ENCODE measurements at places on chromosomes 16 and 17.
A peak's percentile ranks its signal among the peaks of the same experiment; 100 is the strongest.

- no peak for DNase-seq
These were observed 2.5 kb downstream of the CBLN1 start for GRCh38 chr16:49278944-49279725.

DNA sequence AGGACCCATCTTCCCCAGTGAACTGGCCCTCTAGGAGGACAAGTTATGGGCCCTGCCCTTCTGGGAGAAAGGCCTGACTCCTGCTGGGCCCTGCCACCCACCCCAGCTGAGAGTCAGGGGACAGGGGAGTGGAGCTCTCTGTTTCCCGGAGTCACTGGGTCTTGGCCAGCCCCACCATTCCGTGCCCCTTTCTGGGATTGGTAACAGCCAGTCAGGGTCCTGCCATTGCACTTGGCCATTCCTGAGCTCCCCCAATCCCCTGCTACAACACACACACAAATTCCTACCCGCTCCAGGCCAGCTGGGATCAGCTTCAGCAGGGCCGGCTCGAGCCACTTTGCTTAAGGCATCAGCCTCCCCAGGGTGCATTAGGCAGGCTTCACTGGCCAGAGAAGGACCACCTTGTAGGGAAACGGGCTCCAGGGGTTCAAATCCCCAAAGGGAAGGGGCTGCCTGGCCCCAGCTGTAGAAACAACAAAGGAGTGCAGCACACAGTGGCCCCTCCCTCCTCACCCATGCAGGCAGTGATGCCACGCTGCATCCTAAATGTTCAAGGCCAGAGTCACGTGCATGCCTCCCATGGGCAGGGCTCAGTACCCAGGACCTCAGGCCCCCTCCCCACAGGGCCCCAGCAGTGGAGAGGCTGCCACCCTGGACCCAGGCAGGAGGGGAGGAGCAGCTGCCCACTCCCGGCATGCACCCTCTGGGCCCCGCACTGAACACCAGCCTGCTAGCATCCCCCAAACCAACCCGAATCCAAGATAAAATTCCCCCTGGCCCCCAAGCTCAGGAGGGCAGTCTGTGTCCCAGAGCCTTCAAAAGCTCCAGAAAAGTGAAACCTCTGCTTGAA is 37.7 kb downstream of the C16orf78 start:
- DNase-seq: no peak

- no peak for DNase-seq
These were observed 40.8 kb upstream of the VPS4A start for GRCh38 chr16:69270395-69270794.

GRCh38 chr16:27052007-27052406 is 14.7 kb upstream of the C16orf82 start:
- DNase-seq: no peak

DNA sequence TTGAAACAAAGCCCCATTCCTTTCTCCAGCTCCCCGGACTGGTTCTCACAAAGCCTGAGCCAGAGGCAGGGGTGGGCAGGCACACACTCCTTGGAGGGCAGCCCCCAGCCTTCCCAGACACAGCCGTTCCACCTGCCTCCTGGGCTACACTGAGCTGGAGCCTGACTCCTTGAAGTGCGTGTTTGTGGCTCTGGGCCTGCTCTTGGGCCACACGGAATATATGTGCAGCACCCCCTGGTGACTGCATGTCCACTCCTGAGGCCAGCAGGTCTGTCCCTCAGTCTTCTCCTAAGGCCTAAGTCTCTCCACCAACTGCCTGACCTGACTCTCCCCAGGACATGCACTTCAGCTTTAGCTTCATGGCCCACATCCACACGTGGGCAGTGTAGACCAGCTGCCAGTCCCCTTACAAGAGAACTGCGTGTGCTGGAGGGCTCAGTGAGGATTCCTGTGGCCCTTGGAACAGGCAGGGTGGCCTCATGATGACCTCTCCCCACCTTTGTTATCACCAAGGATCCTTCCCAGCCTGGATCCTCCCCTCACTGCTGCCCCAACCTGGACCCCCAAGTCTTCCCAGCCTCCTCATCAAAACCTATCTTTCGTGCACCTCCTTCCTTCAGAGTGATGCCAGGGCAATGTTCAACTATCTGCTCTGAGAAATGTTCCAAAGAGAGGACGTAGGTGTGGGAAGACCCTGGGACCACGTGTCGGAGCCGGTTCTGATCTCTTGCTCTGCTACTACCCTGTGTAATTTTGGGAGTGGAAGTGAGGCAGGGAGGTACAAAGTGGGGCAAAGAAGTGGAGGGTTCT is 12.4 kb upstream of the SLC6A2 start:
- no peak for DNase-seq

GRCh38 chr17:9987779-9988585 is 82.9 kb upstream of the RCVRN start:
- DNase-seq: peak; percentile 68

DNA sequence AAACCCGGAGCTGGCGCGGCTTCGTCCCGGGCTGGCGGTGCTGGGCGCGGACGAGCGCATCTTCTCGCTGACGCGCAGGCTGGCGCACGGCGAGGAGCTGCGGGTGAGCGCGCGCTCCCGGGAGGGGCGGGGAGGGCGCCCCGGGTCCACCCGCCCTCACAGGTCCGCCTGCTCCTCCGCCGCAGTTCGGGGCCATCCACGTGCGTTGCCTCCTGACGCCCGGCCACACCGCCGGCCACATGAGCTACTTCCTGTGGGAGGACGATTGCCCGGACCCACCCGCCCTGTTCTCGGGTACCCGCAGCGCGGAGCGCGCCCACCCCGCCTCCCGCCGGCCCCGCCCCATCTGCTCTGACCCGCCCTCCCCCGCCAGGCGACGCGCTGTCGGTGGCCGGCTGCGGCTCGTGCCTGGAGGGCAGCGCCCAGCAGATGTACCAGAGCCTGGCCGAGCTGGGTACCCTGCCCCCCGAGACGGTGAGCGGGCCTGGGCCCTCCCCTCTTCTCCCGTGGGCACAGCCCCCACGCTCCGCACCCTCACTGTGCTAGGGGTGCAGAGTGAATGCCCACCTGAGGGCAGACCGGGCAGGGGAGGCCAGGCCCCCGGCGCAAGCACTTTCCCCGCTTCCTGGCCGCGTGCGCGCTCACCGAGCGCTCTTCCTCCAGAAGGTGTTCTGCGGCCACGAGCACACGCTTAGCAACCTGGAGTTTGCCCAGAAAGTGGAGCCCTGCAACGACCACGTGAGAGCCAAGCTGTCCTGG is 1.4 kb downstream of the HAGHL start:
- DNase-seq: peak; percentile 74

GRCh38 chr16:51349626-51350025 is 198.6 kb upstream of the SALL1 start:
- DNase-seq: no peak

All from germinal center (tissue), 1 donor.